ENCODE measurements at places on chromosomes 3 and 15.

- no peak for DNase-seq
These were observed 1.7 kb downstream of the CHRD start for GRCh38 chr3:184381261-184382224.

DNA sequence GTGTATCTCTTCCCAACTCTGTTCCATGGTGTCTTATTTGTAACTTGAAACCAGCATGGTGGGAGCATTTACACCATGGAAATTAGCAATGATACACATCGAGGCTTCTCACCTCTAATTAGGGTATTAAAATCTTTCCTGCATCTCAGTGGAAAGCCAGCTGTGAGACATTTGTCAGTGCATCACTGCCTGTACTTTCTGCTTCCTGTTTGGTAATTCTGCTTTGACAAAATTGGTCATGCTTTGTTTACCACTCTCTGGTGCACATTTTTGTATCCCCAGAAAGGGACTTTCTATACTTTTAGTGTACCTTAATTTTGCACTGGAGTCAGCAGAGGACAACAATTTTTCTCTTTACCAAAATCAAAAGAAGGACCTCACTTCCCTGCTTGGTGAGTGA is 402.1 kb downstream of the PDCD6IP start:
- no peak for DNase-seq

DNA sequence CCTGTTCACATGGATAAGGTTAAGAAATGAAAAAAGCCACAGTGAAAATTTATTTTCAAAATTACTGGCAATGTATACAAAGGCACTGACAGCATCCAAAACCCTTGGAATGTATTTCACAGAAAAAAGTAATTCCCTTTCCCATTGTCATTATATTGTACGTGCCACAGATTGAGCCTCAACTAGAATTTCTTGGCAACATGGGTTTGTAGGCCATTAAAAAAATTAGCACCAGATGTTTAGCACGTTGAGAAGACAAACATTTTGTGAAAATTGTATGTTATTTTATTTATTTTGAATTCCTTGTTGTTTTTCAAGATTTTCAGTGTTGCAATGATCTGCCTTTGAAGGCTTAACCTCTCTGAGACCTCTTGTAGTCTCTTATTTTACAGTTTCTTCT is 76.3 kb upstream of the EPHB3 start:
- DNase-seq, result no peak

GRCh38 chr3:127749787-127750225 is 72.5 kb downstream of the MGLL start:
- DNase-seq, result no peak

- DNase-seq, result no peak
These were observed 368.5 kb upstream of the STAC start for GRCh38 chr3:36011791-36012190.

- no peak for DNase-seq
These were observed 25.9 kb downstream of the MELTF start for GRCh38 chr3:197003461-197004385.

DNA sequence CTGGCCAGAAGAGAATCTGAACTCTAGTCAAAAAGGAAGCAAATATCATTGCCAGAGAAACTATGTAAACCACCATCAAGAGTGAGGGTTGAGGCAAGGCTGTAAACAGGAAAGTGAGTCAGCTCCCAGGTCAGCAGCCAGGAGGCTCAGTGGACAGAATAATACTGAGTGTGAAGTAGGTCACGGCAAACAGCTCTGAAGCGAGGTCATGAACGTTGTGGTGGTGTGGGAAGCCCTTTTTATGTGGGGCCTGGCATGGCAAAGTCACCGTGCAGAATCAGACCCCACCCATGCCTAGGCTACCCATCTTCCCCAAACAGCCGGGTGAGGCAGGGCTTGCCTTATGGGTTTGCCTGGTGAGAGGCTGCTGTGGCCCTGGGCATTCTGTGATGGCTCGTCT is 43.9 kb downstream of the THBS1 start:
- DNase-seq, result no peak

GRCh38 chr15:52066842-52067544 is 45.6 kb downstream of the BCL2L10 start:
- DNase-seq, result no peak

DNA sequence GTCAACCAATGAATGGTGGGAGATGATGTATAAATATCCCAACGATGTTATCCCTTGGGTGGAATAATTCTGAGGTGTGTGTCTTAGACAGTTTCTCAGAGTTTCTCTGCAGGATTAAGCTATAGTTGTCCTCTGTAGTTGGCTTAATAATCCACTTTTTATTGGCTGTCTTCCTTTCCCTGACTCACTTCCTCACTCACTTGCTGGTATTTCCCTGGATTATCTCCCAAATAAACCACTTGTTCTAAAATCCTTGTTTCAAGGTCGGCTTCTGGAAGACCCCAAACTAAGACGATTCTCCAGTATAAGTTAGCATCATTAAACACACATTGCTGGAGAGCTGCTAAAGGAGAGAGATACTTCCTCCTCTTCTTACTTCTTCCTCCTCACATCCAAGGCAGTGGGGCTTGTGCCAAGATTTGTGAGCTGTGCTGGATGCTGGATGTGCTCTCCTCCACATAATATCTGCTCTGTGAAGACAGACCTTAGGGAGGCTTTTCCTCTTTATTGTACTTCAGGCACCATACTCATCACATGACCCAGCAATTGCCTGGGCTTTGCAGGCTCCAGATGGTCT is 22.5 kb upstream of the ROPN1 start:
- DNase-seq, result no peak

GRCh38 chr3:42732196-42732828 is 29.7 kb upstream of the HHATL start:
- no peak for DNase-seq

- DNase-seq, result no peak
These were observed 14.3 kb downstream of the BHLHE40 start for GRCh38 chr3:4993276-4994143.

DNA sequence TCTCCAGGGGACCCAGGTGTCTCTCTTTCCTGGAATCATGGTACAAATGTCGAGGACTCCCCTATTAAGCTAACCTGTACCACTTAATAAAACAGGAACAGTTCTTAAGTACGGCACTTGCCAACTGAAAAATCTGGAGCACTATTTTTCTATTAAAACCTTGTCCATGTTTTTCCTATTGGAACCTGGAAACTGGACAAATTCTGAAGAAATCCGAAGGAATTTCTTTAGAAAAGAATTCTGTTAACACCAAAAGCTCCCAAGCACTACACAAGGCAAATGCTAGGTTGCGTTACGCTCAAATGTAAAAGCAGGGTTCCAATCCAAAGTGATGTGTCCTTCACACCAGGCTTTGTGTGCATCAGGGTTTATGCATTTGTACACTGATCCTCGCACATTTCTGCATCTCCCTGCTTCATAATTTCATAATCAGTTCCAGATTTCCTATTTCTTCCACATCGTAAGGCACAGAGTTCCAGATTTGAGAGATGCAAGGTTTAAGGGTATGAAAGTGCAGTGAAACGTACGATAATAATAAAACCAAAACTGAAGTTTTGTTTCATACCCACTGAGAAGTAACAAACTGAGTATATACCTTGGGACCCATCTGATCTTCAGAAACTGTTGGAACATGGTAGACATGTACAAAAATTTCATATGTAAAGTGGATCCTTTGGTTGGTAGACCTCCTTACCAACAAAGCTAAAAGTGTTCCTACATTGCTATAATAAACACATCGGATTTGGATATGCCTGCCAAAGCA is 132.1 kb upstream of the WNT5A start:
- DNase-seq, result no peak

- DNase-seq, result no peak
These were observed 134.8 kb upstream of the ABI3BP start for GRCh38 chr3:101128001-101128400.

DNA sequence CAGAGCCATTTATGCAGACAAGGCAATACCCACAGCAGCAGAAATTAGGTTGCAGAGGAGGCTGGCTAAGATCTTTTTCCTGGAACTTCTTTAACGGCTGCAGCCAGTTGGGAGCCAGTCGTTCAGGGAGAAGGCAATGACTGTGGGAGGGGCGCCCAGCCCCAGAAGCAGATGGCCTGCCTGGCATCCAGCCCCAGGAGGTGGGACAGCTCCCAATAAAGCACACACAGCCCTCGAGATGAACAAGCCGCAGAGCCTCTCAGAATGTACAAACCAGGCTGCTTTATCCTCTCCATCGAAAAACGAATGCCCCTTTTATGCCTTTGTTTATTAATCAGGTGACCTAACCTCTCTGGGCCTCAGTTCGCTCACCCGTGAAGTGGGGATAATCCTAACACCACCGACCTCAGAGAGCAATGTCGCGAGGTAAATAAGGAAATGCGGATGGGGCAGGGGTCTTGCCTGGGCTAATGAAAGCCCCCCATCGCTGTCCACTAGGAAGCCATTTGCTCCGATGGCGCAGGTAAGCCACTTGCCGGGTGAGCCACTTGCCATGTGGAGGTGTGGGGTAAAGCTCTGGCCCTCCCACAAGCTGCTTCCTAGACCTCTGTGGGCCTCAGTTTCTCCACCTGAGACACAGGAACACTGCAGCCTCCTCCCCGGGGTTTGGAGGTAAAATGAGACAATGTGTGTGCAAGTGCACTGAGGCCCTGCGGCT is 35.8 kb downstream of the MGLL start:
- DNase-seq, result no peak

DNA sequence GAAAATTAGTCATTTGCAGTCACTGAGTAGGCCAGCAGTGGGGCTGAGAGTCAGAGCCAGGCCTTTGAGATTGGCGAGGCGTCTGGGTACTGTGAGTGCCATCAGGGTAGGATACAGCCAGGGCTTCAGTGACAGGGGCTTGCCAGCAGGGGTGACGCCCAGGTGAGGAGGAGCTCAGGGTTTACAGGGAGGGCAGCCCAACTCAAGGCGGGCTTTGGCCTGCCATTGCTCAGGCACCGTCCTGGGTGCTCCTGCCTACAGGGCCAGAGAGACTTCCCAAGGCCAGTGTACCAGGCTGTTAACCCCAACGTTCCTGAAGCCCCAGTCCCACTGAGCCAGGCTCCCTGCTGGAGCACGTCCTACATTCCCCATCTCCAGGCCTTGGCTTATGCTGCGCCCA is 152.0 kb downstream of the FBLN2 start:
- DNase-seq, result no peak

- no peak for DNase-seq
These were observed 148.5 kb downstream of the OTOL1 start for GRCh38 chr3:161644891-161645635.
